ENCODE measurements at places on chromosomes 11 and 22.

GRCh38 chr11:122365610-122366360, 249.8 kb upstream of the BLID start:
- DNase-seq = no peak

GRCh38 chr11:92257536-92257935, 32.9 kb downstream of the FAT3 start:
- no peak for DNase-seq

GRCh38 chr11:44957776-44958564, 7.3 kb upstream of the TP53I11 start:
- DNase-seq = no peak

GRCh38 chr22:46918197-46918596, 155.7 kb downstream of the TBC1D22A start:
- DNase-seq = no peak

All from activated effector memory CD4-positive, alpha-beta T cell treated with Interleukin-2 at 50 U/mL for 16 hours (primary cell).